Gastroesophageal sphincter (tissue), 4 donors: ENCODE measurements at places on chromosomes 2 and 18.

DNA sequence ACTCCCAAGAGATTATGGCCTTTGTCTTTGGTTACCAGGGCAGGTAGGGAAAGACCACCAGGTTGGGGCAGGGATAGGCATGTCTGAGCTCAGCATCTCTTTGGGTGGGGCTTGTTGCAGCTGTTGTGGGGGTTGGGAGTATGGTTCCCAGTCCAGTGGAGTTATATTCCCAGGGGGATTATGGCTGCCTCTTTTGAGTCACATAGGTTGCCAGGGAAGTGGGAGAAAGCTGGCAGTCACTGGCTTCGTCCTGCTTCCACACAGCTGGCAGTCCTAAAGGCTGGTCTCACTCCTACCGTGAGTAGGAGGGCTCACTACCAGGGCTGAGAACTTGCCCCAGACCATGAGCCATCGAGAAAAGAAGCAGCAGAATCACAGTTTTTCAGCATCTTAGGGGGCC is 79.1 kb downstream of the LYPD6 start:
- no peak for ATAC-seq

DNA sequence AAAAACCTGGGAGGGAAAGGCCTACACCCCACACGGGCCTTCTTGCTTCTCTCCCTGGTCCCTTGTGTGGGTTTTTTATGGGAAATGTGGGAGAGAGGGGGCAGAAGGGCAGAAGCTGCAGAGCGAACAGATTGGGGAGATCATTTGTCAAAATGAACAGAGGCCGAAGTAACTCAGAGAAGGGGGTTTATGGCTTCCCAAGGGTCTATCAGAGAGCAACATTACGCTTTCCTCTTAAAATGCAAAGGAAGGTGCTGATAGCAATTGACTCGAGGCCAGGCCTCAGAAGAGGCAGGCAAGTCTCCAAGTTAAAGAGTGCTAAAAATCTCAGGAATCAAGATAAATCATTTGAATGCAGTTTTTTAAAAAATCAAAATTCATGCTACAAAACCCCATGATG is 101.5 kb downstream of the SGPP2 start:
- no peak for ATAC-seq

DNA sequence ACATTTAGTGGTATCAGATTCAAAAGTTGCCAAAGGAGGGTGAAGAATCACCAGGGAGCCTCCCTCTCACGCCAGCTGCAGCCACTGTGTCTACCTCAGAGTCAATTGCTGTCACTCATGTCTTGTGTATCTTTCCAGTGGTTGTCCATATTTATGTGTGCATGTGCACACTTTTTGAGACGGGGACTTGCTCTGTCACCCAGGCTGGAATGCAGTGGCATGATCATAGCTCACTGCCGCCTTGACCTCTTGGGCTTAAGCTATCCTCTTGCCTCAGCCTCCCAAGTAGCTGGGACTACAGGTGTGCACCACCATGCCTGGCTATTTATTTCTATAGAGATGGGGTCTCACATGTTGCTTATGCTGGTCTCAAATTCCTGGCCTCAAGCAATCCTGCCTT is 4.0 kb downstream of the MOCOS start:
- no peak for ATAC-seq

GRCh38 chr18:13606604-13607254 is 119.6 kb downstream of the FAM210A start:
- ATAC-seq = no peak

DNA sequence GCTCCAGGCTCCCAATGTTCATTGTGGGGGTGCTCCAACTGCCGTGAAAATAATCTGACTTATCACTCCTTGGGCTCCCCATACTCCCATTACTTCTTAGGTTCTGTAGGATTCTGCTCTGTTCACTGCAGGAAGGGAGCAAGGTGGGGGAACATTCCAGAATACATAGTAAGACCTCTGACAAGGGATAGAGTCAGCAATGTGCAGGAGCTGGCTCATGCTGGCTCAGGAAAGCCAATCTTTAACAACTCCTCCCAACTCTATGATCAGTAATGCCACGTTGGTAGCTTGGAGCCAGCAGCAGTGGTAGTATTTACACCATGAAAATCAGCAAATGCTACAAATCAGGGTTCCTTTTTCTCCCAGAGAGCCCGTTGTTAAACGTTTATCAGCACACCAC is 44.4 kb downstream of the FECH start:
- no peak for ATAC-seq

- no peak for ATAC-seq
Measured at GRCh38 chr2:143139835-143140393, 10.7 kb downstream of the ARHGAP15 start.

DNA sequence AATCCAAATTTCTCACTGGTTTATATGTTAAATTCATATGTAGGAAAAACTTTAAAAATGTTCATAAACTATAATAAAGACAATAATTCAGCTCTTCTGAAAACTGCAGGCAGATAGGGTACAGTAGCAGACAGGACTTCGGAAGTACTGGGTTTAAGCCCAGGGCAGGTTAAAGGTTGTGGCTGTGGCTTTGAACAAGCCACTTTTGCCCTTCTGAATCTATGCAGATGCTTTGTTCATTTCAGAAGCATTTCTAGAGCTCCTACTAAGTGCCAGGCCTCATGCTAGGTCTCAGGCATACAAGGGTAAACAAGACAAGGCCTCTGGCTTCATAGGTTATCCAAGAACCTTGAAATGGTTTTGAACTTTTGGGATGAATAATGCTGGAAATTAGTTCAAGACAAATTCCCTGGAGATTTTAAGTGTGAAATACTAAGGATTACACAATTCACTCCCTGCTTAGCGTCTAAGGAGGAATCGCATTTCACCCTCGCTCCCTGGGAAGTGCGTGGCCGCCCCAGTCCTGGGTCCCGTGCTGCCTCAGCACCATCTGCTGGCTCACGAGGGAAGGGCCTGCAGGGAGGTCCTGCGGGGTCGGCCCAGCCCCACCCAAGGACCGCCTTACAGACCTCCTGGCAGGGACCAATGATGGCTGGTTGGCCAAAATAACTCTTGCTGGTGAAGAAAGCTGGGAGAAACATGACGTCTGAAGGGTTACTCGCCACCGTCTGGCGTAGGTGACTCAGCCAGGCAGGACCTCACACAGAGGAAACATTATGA is 67.7 kb upstream of the L3MBTL4 start:
- peak; percentile 95 for ATAC-seq

- no peak for ATAC-seq
Measured at GRCh38 chr18:27636576-27637085, 451.5 kb upstream of the CHST9 start.

- no peak for ATAC-seq
Measured at GRCh38 chr2:15797231-15797938, 143.0 kb upstream of the MYCN start.

DNA sequence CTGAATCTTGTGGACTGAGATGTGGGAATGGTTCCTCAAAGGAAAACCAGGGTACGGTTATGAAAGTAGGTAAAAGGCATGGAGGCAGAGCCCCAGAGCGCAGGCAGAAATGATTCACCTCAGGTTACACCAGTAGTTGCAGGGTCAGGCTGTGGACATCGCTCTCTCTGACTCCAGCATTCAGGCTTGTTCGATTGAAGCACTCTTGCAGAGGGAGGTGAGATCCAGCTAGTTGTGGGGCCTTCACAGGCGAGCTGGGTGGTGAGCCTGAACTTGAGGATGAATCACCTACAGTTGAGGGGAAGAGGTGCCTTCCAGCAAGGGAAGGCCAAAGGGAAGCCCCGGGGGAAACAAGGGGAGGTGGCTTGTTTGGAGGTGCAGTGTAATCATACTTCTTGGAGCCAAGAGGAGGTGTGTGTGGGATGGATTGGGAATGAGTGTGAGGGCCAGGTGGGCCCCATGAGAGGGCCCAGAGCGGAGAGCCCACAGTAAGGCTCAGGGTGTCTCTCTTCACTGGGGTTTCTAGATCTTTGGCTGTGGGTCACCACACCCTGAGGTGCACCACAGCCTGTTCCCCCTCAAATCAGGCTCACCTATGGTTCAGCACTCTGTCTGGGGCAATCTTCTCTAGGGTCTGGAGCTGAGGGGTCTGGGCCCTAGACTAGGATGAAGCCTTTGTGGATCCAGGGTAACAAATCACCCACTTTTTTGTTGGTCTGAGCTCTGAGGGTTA is 48.5 kb upstream of the MCFD2 start:
- ATAC-seq = no peak

- ATAC-seq = no peak
Measured at GRCh38 chr2:188032306-188032705, 259.4 kb upstream of the GULP1 start.
